ENCODE measurements at places on chromosomes 4 and X.

DNA sequence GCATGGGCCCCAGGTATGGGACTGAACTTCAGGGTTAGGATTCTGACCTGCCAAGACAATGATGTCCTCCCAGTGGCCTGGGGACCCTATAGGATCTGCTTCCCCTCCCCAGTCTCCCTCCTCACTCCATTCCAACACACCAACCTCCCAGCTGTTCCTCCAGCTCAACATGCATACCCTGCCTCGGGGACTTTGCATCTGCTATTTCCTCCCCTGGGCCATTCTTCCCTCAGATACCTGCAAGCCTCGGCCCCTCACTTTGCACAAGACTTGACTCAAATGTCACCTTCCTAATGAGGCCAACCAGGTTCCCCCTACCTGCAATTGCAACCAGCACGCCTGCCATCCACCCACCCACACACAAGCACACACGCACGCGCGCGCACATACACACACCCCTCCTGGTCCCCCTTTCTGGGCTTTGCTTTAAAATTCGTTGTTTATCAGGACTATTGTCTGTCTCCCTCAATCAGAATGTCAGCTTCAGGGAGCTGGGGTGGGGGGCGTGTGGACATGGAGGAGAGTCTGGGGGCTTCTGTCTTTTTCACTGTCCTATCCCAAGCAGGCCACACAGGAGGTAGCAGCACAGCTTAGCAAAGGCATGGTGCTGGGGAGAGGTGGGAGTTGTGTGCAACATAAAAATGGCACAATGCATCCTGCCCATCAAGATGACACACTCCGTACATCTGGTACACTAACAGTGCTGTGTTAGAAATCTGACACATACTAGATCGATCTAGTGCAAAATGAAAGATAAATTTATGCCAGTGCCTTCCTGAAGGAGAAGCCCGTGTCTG is 20.6 kb upstream of the PPP2R2C start:
- DNase-seq: no peak

GRCh38 chrX:11215191-11215921 is 77.9 kb upstream of the AMELX start:
- DNase-seq: no peak

DNA sequence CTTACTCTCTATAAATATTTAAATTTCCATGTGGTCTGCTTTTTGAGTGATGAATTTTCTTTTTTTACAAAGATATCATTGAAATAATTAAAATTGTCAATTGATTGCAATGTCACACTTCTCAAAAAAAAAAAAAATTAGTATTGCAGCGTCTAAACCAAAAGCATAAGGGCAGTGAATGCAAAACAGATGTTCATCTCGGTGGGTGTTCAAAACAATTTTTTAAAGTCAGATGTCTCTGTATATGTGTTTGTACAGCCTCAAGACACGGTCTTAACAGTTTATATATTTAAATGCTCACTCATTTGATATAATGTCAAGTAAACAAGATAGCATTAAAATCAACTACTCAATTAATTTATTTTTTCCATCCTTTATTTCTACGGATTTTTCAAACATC is 52.3 kb downstream of the PALLD start:
- no peak for DNase-seq

GRCh38 chr4:16758816-16759215 is 139.6 kb downstream of the LDB2 start:
- DNase-seq: no peak

GRCh38 chr4:168588916-168589531 is 92.2 kb downstream of the PALLD start:
- no peak for DNase-seq

DNA sequence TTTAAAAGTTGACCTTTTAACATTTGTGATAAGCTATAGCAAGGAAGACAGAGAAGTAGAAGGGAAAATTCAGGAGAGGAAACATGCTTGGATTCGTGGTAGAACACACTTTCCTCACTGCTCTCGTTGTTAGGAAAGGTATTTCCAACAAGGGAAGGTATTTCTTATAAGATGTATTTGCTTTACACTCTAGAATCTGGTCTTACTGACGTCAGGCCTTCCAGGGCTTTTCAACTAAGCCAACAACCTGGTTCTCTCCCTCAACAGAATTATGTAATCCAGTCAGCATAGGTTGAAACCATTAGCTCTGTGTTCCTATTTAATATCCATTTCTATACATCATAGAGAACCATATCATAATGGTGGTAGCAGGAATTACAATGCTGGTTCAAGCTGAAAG is 241.9 kb downstream of the SLC39A8 start:
- DNase-seq: no peak

DNA sequence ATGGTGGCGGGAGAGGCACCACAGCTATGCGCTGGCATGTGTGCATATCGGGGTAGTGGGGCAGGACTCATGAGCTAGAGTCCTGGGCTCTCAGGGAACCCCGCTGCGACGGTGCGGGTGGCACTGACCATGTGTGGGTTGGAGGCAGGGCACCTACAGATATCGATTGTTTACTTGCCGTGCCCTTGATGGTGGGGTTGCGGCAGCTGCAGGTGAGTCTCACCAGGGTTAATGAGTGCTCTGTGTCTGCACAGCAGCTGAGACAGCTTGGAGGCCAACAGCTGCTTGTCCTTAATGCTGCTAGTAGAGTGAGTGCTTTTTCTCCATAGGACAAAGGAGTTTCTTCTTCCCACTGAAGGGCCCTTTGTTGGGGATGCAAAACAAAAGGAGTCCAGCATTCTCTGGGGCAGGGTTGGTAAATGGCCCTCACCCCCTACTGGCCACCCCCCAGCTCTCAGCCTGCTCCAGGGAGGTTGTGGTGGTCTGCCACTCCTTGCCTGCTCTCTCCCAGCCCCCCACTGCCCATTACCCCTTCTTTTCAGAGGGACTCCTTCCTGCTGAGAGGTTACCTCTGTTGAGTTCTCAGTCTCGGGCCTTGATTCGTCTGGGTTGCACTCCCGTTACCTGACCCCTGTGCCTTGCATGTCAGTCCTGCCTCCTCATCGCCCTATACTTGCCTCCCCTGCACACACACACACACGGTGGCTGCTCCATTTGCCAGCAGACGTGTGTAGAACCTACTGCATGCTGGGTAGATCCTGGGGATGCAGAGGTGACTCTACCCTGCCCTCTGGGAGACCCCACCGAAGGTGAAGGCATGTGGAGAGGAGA is 52.8 kb downstream of the TBC1D14 start:
- DNase-seq: no peak

GRCh38 chrX:17788439-17788838 is 51.1 kb downstream of the SCML1 start:
- peak; percentile 77 for DNase-seq

- DNase-seq: no peak
Observed at GRCh38 chr4:166073783-166074182, 200.7 kb downstream of the TLL1 start.

DNA sequence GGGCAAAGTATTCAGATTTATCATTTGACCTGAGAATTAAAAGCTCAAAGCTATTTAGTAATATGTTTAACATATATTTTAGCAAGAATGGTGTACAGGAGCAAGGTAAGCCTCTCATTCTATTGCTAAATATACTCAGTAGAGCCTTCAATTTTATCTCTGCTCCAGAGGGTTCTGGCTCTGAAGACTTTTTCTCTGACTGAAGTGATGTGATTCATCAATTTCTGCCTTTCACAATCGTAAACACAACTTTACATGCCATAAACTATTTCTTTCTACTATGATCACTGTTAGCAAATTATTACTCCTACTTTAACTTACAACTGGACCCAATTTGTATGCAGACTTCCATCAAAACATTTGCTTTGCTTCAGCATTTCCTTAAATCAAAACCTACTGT is 315.0 kb upstream of the NDST4 start:
- no peak for DNase-seq

- peak; percentile 70 for DNase-seq
Observed at GRCh38 chrX:9785944-9786797, at the start of gene SHROOM2. SHROOM2 (plus strand) TSS chrX:9786429; CDS start chrX:9786546, 117 bp downstream.

DNA sequence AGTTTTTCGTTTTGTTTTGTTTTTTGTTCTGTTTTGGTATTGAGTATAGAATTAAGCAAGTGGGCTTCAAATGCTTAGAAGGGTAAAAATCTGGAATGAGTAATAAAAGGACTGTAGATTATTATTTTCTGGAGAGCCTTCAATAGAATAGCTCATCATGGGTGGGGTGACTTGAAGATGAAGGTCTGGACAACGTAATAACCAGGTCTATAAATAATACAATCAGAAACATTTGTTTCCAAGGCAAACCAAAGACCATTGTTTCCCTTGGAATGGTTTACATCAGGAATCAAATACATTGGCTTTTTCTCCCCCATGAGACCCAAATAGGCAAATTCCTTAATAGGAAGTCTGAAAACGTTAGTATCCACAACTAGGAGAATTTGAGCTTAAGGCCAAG is 721.6 kb downstream of the RPA4 start:
- DNase-seq: no peak

- no peak for DNase-seq
Observed at GRCh38 chrX:112645774-112646173, 34.0 kb downstream of the LHFPL1 start.

DNA sequence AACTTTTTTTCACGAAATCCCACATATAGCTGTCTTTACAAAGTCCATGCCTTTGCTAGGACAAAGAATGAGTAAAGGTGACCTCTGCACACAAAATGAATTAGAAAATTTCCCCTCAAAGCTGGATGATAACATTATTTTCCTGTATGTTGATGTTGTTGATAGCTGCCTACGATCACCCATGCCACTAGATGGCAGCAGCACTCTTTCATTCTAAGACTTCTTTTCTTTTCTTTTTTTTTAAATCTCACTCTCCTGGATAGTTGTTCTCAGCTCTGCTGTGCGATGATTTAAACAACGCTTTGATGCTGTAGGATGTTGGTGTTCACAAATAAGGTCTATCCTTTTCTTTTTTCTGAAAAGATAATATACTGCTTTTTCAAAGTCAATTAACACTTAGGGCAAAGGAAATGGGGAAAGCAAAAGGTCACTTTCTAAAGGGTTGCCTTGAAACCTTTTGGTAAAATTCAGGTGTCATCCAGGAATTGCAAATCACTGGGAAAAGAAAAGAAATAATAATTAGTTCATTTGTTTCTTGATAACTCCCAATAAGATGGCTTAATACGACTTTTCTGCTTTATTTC is 266.8 kb downstream of the C4orf33 start:
- peak; percentile 75 for DNase-seq

DNA sequence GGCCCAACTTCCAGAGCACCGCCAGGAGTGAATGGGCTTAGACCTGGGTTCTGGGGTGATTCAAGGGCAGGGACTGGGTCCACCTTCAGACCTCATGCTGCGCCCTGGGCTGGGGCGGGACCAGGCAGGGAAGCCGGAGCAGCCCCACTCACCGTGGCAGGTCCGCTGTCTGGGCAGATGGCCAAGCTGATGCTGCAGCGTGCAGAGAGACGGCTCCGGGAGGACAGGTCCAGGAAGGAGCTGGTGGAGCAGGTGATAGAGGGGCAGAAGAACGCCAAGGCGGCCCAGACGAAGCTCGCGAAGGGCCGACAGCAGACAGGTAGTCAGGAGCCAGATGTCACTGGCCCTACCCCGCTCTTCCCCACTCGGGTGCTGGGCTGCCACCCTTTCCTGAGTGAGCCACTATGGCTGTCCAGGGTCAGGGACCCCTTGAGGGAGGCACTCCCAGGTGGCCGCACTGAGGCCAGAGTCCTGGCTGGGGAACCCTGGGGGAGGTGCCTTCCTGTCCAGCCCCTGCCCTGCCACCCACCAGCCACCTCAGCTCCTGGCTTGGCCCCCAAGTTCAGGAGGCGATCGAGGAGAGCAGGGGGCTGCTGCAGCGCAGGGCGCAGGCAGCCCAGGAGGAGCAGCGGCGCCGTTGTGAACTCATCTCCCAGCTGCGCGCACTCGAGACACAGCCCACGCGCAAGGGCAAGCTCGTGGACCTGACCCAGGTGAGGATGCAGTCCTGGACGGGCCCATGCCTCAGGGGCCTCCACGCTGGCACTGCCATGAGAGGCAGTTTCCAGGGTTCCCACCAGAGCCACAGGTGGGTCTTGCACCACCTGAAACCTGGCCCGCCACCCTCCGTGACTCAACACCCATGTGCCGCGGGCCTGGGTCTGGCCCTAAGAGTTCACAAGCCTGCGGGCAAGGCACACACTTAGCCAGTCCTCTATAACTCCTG is 10.1 kb upstream of the RNF4 start:
- no peak for DNase-seq

DNA sequence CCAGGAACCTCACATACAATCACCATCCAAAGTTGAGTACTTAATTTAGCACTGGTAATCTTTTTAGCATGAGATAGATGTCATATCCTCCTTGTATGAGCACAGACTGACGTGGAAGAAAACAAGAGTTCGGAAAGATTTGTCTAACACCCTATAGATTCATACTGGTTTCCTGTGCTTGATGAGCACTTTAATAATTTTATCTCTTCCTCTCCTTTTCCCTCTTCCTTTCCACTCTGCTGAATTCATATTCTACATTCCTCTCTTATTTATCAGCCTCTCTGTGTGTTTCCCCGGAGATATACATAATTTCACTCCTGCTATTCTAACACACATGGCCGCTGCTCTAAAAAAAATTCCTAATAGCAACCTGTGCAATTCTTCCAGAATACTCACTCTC is 273.9 kb downstream of the AFF2 start:
- DNase-seq: no peak

- DNase-seq: no peak
Observed at GRCh38 chr4:113759696-113760093, 1.8 kb downstream of the CAMK2D start.

DNA sequence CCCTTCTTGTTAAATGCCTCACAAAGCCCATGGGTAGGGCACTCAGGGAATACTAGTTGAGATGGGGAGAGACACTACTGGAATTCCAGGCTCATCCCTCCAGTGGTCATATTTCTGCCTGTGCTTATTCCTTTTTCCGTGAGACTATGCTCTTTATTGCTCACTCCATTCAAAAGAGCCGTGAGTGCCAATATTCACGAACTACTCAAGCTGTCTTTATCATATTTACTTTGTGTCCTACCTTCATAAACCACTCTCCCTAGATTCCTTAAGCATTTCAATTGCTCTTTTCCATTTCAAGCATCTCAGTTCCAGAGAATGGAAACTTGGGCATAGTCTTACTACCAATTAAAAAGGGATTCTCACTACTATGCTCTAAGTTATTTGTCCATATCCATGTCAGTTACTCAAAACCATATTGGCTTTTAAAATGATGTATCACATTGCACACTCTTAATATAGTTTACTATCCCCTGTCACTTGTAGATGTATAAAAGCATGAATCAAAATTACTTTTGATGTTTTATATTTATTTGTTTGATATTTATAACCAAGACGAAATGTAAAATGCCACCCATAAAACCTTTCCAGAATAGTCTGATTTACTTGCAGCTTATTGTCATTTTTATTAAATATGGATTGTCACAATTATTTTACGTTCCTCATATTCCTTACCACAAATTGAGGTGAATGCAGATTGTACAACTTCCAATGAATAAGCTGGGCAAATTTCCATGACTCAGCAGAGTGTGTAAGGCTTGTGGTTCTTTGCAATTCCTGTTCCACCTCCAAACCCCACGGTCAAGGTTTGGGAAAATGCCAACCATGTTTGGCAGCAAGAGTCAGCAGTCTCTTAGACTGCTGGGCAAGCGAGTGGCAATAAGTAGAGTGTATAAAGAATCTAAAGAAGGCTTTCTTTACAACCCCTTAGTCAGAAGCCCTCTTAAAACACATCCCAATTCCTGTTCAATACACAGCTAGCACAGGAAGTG is 24.4 kb downstream of the ENOX2 start:
- no peak for DNase-seq

- peak; percentile 45 for DNase-seq
Observed at GRCh38 chrX:151370906-151371305, 26.1 kb upstream of the VMA21 start.
